ENCODE measurements at places on chromosomes 4 and X.

DNA sequence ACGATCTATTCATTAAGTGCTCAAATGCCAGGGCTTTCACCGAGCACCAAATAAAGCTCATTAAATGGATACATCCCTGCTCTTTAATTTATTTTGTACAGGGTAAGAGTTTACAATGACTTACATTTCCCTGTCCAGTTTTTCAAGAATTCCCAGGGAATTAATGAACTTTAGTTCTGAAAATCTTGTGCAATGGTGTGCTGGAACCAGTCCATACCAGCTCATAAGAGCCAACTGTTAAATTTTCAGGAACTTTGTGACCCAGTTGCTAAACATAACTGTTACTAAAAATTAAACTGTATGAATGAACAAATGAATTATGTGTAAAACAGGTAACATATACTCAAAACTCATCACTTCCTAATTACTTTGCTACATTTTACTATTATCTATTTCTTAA is 191.7 kb upstream of the RASGEF1B start:
- DNase-seq, result no peak

DNA sequence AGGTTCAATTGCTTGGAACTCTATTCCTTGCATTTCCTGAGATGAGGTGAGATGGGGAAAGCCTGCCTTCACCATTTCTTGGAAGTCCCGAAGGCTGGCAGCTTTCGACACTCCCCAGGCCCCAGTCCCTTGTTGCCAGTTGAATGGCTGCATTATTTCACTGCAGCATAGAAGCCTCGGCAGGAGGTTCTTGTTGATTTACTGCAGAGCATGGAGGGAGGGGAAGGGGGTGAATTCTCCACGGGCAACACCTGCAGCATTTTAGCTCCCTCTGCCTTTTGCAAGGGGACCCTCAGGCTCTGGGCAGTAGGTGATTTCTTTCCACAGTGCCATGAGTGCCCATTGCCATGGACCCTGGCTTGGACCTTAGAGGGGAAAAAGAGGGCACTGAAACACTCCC is 10.7 kb upstream of the BCLAF3 start:
- DNase-seq, result no peak

GRCh38 chrX:154529206-154529612 is 13.2 kb upstream of the FAM3A start:
- DNase-seq, result no peak

DNA sequence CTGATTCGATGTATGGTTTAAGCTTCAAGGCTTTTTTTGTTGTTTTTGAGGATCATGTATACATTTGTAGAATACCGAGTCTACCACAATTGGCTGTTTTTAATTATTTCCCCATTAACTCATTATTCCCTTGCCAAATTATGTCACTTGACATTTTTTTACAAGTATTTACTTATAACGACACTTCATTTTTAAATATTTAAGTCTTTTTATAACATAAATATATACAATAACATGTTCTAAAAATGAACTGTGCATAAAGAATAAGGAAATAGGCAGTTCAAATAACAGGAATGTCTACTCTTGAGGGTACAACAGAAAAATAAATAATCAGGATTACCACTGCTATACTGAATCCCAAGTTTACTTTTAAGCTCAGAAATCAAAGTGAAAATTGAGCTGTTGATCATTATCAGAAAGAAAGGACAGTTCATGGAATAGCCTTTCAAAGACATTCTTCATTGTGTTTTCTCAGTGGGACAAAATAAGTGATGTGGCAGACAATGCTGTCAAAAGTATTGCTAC is 627.5 kb downstream of the PCDH19 start:
- no peak for DNase-seq

DNA sequence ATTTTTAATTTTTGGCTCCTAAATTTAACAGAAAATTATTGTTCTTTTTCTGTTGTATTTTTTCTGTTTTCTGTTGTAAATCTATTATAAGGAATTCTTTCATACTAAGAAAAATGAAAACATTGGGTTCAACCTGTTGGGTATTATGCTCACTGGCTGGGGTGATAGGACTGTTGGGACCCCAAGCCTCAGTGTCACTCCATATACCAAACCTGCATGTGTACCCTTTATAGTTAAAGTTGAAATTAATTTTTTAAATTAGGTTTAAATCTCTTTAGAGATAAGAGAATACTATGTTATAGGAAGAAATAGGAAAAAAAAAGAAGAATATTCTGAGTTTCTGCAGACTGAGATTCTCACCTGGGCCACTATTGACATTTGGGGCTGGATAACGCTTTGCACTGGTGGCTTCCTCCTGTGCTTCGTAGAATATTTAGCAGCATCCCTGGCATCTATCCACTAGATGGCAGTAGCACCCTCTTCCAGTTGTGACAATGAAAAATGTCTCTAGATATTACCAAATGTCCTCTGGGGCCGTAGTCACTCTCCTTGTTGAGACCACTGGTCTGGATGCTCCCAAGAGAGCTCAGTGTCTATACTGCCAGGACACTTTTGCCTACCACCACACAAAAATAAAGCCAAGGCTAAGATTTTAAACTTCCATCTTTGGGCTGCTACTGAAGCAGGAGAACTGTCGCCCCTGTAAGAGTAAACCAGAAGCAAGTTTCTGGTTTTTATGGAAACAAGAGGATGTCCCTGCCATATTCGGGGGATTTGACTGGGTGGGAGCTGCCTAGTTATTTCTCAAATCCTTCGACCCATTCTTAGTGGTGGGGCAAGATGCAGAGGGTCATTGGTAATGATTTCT is 22.4 kb upstream of the CLTRN start:
- peak; percentile 46 for DNase-seq

Measured in NCI-H510A treated with DMSO at 0.1 percent for 48 hours (cell line).